ENCODE measurements at places on chromosomes 5 and 9.

GRCh38 chr9:124066783-124067577 lies 55.4 kb downstream of the LHX2 start:
- DNase-seq = no peak

DNA sequence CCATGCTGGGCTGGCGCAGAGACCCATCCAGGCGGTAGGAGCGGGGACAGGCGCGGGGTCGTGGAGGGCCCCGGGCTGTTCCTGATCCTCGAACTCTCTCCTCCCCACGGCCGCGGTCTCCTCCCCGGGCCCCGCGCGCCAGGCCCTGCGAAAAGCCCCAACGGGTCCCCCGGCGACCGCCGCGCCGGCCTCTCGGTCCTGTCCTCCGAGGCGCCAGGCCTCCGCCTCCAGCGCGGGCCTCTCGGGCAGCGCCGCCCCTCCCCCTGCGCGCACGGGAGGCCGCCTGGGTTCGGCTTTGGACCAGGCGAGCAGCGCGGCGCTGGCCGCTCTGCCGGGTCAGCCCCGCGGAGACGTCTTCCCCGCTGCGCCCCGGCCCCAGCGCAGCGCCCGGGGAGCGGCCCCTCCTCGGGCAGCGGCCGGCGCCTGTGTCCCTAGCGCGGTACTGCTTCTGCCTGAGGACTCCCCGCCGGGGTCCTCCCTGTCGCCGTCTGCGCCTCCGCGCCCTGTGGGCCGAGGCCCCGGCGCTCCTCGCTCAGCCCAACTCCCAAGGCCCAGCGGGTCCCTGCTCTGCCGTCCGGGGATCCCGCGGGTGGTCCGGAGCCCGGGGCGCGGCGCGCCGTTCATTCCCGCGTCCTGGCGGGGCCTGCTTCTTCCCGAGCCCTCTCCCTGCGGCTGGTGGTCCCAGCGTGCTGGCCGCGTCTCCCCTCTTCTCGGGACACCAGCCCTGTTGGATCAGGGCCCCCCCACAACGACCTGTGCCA lies 13.4 kb downstream of the COL23A1 start:
- no peak for DNase-seq

- peak; percentile 38 for DNase-seq
Measured at GRCh38 chr9:100587375-100587774, 9.5 kb downstream of the CAVIN4 start.

- no peak for DNase-seq
Measured at GRCh38 chr9:92709954-92710353, 40.0 kb upstream of the IPPK start.

DNA sequence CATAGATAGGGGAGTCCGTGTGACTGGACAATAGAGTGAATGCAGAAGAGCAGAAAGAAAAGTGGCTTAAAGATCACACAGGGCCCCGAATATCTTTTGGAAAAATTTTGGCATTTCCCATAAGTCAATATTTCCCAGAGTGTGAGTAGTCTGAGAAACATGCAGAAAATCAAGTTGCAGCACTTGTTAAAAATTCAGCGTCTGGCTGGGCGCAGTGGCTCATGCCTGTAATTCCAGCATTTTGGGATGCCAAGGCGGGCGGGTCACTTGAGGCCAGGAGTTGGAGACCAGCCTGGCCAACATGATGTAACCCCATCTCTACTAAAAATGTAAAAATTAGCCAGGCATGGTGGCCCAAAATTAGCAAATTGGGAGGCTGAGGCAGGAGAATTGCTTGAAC lies 227.0 kb downstream of the DRD1 start:
- DNase-seq = no peak

- no peak for DNase-seq
Measured at GRCh38 chr5:175711031-175711430, 53.2 kb downstream of the HRH2 start.

DNA sequence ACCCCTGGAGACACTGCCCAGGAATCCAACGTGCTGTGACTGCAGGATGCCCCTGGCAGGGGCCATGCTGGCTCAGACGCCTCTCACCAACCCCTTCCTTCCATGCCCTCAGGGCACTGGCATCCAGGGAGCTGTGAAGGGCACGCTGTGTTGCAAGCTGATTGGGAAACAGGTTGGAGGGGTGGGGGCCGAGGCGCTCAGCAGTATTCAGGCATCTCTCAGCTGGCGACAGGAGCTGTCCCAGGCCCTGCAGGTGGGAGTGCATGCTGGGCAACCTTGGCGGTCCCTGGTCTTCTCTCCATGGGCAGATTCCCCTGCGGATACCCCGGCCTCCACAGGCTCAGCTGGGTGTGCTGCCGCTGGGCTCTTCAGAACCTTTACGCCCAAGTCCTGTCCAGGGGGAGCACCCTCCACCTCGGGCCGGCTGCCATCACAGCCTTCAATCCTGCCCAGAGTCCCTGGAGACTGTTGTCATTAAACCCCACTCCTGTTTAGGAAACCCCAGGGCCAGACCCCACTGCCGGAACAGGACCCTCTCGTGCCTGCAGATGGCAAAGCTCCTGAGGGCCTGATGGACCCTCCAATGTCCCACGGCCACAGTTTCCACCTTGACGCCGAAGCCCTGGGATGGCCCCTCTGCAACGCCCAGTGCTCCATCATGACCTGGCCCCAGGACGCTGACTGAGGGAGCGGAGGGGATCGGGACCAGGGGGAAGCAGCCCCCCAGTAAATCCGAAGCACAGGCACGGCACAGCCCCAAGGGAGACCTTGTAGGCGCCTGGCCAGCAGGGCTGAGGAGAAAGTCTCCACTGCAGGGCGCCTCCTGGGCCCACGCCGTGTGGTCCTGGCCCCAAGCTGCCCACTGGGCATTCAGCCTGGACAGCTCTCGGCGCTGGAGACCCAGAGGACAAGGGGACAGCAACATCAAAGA lies 9.3 kb downstream of the TPPP start:
- DNase-seq = no peak

- no peak for DNase-seq
Measured at GRCh38 chr5:406041-406440, 36.9 kb upstream of the EXOC3 start.
